ENCODE measurements at places on chromosomes 3 and 15.

GRCh38 chr15:73125219-73125618, 73.0 kb downstream of the NEO1 start:
- DNase-seq: peak; percentile 3

GRCh38 chr3:112334691-112335433, 1.9 kb downstream of the CD200 start:
- DNase-seq: peak; percentile 62

- DNase-seq: no peak
These were observed 3.8 kb downstream of the TIPARP start for GRCh38 chr3:156678197-156678596.

DNA sequence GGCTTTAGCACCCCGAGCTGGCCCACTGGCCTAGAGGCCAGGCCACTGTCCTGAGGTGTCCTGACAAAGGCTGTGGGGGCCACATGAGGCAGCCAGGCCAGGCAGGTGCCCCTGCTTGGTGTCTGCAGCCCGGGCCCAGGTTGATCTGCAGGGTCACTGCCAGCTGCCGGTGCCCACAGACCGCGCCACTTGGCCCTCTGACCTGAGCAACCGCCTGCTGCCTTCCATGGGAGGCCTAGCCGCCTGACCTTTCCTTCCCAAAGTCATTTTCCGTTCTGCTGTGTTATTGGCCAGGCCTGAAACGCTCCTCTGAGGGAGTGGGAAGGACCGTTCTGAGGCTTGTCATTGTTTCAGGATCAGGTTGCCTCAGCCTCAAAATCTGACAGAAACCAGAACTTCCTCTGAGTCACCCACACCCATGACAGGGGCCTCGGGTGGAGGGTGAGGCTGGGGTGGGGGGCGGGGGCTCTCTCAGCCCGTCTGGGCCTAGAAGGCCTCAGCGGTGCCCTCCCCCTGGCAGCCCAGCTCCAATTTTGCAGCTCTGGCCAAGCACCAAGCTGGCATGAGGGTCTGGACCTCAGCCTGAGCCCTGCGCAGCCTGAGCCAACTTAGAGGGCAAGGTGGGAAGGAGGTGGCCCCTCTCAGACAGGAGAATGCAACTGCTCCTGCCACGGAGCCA, 140.7 kb upstream of the MEF2A start:
- peak; percentile 97 for DNase-seq

GRCh38 chr3:156658732-156659090, 15.7 kb upstream of the TIPARP start:
- DNase-seq: no peak

- DNase-seq: no peak
These were observed 130.9 kb upstream of the RASGRP1 start for GRCh38 chr15:38695249-38696108.

GRCh38 chr15:26115229-26115943, 252.3 kb upstream of the ATP10A start:
- DNase-seq: no peak

All from fibroblast of pulmonary artery (primary cell).